ENCODE measurements at places on chromosomes 6 and 20.
A peak's percentile ranks its signal among the peaks of the same experiment; 100 is the strongest.

DNA sequence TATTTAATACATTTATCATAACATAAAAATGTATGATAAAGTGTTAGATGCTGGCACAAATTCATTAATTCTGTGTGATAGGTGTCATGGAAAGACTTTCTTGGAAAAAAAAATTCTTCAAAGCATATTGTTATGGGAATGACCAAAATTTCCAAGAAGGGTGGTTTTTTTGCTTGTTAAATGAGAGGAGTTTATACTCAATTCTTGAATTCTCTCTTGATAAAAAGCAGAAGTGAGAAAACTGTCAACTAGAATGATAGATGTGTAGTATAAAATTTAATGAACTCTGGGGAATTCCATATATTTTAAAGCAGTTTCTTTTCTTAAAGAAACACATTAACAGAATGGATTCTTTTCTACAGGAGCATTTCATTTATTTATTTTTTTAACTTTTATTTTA, 62.0 kb upstream of the SNAP91 start:
- no peak for DNase-seq

DNA sequence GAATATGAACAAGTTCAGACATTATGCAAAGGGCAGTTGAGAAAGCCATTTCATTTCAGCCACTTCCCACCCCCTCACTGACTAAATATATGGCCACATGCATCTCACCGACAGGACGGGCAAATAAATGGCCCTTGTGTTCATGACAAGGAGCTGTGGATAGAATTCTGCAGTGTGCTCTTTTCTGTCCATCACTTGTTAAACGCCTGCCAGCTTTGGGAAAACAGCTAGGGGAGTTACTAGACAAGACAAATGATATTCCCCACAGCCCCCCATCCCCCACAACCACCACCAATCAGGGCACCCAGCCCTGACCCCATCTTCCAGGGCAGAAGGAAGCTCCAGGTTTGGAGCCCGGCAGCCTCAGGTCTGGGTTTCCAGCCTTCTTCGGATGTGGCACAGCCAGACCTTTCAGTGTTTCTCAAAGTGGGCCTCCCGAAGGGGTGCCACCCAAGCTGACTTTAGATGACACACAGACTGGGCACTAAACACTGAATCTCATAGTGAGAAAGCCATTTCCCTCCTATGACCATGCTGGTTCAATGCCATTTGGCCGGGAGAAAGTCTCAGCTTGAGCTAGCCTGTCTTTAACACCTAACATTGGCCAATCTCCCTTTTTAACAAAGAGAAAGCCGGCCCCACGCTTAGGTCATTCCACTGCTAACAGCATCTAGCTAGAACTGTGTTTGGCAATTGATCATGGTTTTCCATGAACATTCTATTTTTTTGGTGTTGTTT, 4.0 kb upstream of the RIPOR3 start:
- DNase-seq, result no peak

DNA sequence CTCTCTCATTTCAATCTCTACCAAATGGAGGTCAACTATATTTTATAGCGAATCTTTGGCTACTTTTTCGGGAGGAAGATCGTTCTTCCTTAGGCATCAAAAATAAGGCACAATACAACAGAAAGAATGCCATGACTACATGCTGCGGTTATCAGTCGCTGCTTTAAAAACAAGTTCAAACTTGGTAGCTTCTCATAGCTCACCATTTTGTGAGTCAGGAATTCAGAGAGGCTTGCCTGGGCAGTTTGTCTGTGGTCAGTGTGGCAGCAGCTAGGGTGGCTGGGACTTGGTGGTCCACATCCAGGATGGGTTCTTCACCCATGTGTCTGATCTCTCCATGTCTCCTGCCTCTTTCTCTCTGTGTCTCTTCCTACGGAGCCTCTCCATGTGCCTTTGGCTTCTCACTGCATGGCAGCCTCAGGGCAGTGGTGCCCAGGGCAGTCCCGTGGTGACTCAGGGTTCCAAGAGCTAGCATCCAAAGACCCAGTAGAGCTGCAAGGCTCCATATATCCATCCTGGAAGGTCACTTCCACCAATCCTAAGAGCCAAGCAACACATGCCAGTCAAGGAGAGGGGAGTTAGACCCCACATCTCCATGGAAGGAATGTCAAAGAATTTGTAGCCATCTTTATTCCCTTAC, 10.4 kb downstream of the SCML4 start:
- DNase-seq, result no peak

DNA sequence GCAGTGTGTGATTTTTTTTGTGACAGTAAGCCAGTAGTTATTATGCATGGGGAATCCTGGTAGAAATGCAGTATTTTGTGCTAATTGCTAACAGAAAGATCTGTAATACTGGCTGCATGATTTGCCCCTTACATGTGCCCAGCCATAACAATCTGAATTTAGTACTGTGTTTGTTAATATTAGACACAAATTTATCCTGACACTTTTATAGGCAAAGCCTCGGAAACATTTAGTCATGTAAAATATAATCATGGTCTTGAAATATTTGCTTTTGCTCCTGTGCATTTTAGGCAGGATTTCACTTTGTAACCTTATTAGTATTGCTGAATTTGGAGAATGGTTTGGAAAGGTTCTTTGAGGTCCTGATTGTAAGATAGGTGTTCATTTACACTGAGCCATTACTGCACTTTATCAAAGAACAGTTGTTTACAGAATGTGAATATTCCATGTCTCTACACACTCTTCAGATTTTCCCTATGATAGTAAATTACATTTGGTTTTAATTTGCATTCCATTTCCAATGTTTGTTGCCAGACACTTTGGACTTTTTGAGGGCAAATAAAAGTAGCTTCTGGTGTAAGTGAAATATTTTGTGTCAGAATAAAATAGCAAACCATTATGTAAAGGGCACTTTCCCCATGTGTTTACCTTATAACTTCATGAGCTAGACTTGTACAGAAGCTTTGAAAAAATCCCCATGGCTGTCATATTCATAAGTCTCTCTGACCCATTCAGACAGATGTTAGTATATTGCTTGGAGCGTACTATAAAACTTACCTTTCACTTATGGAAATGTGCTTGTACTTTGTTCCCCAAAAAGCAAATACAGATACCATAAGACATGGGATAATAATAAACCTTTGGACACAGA, 349.9 kb downstream of the ARHGAP18 start:
- DNase-seq, result no peak

- no peak for DNase-seq
Observed at GRCh38 chr20:60330461-60330860, 372.2 kb downstream of the CDH26 start.

GRCh38 chr20:31721408-31722256, 1.0 kb downstream of the BCL2L1 start:
- peak; percentile 48 for DNase-seq

GRCh38 chr6:111239461-111239860, 152.2 kb downstream of the SLC16A10 start:
- no peak for DNase-seq

DNA sequence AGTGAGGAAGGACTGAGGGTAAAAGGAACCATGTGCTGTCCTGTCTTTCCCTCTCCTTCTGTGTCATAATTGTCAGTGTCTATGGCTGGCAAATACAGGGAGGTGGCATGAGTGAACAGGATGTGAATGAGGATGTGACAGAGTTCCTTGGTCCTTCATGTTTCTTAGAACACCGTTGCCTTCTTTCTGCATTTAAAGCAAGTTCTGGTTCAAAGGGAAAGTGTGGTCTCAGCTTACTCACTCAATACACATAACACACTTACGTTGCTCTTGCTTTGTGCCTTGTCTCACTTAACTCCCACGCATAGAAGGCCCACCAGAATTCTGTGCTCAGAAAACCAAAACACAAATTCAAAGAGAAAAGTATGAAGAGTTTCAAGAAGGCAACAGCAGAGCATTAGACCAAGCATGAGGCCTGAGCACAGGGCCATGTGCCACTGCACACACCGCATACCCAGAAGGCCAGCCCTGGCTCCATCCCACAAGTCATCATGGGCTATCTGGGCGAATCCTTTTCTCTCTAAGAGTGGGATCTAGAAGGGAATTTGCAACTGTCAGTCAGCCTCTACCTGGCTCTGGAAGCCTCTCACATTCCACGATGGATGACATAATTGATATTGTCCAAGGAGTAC, 38.9 kb upstream of the SAYSD1 start:
- DNase-seq, result no peak

DNA sequence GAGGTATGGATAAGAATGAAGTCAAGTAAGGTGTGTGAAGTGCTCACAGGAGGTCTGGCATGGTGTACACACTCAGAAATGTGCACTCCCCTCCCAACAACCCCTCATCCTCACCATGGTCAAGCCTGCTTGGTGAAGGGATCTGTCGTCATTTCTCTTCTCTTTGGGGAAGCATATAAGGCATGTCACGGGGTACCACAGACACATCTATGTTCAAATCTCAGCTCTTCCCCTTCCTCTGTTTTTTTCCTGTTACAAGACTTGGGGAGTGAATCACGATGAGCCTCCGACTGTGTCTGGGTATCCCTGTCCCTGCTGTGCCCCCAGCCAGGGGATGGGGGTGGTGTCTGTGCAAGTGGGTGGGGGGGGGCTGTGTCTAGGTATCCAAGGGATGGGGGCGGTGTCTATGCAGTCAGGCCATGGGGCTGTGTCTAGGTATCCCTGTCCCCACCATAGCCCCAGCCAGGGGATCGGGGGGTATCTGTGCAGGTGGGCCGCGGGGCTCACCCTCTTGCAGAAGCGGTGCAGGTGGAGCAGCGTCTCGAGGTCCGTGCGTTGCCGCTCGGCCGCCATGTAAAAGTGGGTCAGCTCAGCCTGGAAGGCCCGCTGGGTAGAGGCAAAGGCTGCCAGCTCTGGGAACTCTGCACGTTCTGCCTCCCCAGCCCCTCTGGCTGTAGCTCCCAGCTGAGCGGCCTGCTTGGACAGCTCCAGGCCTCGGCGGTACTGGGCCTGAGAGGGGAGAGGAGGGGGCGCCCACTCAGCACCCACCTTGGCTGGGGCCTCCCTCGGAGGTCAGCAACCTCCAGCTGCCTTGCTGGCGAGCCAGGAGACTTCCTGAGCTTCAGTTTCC, 43.6 kb downstream of the KIAA1755 start:
- DNase-seq, result no peak

DNA sequence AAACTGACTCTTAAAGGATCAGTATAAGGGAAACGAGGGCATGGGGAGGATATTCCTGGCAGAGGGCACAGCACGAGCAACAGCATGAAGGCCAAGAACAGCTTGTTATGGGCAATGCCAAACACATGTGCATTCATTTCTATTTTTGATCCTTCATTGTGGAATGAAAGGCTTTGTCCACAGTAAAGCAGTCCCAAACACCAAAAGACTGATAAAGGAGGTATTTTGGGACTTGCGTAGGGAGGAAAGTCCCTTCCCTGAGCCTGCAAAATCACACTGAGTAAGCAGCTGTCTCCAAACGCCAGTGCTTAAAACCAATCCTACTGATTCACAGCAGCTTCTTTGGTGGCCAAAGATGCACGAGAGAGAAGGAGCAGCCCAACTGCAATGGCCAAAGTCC, 138.2 kb downstream of the UNC5CL start:
- no peak for DNase-seq

DNA sequence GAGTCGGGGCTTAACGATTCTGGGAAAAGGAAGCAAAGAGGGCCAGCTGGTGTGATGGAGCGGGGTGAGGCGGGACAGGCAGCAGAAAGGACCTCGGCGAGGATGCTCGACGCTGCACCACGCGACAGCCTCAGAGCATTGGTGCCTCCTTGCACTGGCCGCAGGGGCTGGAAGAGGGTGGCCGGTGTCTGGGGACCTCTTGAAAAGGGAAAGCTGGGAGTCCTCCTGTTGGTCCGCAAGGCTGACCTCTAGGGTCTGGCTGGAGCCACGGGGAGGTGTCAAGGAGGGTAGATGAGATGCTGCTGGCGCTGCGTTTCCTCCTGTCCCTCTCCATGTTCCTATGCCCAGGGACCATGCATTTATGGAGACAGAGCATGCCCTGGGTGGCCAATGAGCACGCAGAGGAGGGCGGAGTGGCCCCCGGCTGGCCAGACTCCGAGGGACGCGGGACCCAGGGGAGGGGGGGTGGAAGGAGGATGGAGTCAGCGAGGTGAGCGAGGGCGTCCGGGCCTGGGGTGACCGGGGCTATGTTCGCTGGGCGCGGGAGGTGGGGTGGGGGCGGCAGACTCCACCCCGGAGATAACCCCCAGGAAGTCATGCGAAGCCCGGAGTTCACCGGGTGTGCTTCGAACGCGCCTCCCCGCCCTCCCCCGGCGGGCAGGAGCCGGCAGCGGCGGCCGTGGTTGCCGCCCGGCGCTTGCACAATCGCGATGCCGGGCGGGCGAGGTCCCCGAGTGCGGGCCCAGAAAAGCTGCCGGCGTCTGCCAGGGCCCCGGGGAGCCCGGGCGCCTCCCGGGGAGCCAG, at the start of gene CYP24A1:
CYP24A1 (minus strand) TSS at position 334 of the 804 bp plus-strand sequence. CDS start 407 bp downstream, outside the sequence.
- no peak for DNase-seq

DNA sequence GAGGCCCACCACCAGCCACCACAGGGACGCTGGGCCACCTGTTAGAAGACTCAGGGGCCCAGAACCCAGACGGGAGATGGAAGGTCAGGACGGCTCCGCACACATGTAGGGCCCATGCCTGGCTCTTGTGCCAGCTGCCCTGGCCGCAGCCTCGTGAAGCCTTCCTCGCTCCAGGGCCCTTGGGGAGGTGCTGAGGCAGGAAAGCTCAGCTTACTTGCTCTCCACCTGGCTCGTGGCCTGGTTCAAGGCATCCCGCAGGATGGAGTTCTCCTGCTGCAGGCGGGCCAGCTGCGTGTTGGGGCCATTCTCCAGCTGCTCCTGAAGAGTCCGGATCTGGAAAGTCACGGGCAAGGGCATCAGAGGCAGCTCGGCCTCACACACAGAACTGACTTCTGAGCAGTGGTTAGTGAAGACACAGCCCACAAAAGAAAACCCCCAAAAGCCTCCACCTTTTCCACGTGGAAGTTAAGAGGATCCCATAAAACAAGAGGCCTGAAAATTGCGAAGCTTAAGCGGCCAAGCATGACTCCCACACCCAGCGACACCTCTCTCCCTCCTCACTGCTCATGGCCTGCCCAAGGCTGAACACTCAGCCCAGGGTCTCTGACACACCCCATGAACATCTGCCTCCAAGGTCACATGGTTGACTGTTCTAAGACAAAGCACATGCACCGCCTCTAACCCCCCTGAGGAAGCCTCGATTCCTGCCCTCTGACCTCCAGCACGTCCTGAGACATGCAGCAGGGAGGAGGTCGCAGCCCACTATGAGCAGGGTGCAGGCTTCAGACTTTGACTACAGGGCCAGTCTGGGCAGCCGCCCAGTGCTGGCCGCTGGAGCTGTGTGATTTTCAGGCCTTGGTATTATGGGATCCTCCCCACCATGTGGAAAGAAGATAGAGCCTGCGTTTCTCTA, 46.5 kb downstream of the RRBP1 start:
- no peak for DNase-seq

- peak; percentile 93 for DNase-seq
Observed at GRCh38 chr20:10673842-10674683, at the start of gene JAG1. Gene JAG1 (minus strand): TSS chr20:10673999. CDS start chr20:10673530, 469 bp downstream.

- DNase-seq, result no peak
Observed at GRCh38 chr6:38612143-38612965, 27.4 kb downstream of the BTBD9 start.

DNA sequence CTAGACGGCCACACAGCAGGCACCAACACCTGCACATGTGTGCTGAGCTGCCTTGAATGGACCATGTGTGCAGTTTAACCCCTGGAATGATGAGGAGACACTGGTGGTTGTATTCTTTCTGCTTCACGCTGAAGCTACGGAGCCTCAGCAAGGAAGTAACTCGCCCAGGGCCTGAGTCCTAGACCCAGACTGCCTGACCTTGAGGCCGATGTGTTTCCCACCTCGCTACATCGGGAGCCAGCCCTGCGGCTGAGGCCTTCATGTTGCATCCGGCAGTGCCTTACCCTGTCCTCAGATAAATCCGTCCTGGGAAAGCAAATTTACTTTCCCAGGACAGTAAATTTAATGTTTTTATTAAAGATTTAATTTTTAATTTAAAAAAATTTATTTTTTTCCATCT, 110.0 kb upstream of the MTHFD1L start:
- DNase-seq, result no peak
